Inflammatory macrophage treated with lipopolysaccharide for 4 hours (primary cell): ENCODE measurements at places on chromosomes 7 and 10.

DNA sequence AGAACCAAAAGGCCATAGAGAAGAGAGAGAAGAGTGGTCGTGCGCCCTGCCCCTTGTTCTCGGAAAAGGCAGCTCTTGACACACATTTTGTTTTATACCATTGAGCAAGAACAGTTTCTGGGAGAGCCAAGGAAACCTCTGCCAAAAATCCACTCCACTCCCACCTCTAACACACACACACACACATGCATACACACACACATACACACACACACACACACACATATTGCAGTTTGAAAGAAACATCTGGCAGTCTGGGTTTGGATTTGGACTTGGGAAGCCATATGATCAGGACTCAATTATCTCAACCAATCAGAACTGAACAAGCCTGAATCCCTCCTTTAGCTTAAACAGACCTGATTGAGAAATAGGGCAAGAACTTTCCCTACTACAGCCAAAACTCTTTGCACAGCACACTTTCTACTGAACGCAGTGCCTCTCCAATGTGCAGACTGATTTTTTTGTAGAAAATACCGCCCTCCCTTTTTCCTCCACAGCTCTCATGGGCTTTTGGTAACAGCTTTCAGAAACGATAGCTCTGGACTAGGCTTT is 484.0 kb upstream of the ZWINT start:
- no peak for DNase-seq

DNA sequence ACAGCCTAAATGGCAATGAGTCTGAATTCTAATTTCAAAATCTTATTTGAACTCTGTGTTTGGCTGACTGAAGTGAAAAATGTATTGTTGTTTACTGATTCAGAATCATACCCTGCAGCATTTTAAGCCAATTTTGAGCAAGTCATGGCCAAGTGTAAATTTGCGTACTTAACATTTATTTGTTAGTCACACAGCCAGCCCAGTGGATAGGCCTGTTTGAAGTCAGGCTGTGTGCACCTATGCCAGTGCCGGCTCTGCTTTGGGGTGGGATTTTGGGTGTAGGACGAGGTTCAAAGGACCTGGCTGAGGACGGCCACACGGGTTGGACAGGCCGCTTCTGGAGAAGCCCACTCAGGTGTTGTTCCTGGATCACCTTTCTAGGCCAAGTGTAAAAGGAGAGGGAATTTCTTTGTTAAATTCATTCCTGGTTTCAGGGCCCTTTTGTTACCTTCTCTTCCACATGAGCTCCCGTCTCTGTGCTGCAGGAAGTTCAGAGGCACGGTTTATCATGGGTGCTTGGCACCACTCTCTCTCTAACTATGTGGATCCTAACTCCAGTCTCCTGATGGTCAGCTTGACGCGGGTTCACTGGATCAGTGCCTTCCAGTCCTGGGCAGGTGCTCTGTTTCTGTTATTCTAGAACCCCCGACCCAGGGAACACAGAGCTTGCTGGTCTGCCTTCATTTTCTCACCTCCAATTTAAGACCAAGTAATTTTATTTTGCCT is 84.7 kb downstream of the CCNY start:
- DNase-seq, result no peak

DNA sequence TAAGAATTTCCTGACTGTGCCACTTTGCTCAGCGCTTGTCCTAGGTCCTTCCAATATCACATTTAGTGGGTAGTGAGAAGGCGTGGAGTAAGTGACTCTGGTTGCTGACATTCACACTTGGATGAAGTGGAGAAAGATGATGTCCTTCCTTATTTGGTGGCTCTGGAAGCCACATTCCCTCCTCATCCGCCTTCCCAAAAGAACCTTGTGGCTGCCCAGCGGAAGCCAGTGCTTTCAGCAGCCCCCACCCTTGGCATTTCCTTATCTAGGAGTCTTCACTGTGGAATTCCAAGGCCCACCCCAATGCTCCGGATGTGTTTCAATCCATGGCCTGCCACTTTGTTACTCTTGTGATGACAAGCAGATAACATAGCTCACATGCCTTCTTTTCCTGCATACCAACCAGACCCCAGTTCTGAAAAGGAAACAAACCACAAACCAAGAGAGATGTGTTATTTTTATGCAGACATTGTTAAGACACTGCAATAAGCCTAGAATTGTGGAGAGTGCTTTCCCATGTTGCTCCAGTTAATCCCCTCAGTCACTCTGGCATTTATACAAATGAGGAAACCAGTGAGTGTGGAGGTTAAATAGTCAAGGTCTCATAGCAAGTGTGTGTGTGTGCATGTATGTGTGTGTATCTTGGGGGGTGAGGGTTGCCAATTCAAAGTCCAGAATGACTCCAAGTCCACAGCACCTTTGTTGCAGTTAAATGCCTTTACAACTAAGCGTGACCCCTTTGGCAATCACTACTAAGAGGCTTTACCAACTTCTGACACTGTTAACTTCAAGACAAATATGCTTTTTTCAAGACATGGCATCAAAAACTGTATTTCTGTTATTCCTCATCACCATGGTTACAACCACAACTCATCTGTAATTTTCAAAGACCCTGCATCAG is 10.3 kb upstream of the ANKRD1 start:
- no peak for DNase-seq

DNA sequence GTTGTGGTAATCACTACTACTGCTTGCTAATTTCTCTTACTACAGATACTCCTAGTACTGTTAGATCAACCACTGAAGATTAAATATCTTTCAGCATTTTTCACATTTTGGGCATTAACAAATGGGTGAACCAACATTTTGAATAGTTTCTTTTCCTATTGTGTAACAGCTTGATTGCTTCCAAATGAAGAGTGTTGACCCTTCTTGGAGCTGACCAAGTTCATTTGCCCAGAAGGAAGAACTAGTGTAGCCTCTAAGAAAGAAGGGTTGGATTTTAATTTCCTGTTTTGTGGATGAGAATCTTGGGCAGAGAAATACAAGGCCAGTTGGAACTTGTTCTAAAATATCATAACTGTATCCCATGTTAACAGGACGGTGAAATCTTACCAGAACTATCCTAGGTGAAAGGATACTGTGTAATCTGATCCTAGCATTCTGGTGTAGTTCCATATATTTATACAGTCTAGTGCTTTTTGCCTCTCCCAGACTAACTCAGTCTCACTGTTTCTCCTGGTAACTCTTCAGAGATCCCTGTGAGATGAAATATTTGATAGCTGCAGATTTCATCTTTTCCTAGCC is 37.3 kb downstream of the SND1 start:
- no peak for DNase-seq

- no peak for DNase-seq
Observed at GRCh38 chr10:7915923-7916536, 97.7 kb downstream of the TAF3 start.

DNA sequence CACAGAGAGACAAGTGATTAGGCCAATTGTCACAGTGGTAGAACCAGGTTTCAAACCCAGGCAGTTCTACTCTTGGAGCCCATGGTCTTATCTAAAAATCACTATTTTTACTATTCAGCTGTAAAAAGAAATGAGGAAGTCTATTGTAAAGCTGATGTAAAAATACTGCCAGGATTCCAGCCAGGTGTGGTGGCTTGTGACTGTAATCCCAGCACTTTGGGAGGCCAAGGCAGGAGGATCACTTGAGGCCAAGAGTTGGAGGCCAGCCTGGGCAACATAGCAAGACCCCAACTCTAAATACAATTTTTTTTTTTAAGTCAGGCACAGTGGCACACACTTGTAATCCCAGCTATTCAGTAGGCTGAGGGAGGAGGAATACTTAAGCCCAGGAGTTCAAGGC is 40.4 kb downstream of the HIP1 start:
- no peak for DNase-seq

DNA sequence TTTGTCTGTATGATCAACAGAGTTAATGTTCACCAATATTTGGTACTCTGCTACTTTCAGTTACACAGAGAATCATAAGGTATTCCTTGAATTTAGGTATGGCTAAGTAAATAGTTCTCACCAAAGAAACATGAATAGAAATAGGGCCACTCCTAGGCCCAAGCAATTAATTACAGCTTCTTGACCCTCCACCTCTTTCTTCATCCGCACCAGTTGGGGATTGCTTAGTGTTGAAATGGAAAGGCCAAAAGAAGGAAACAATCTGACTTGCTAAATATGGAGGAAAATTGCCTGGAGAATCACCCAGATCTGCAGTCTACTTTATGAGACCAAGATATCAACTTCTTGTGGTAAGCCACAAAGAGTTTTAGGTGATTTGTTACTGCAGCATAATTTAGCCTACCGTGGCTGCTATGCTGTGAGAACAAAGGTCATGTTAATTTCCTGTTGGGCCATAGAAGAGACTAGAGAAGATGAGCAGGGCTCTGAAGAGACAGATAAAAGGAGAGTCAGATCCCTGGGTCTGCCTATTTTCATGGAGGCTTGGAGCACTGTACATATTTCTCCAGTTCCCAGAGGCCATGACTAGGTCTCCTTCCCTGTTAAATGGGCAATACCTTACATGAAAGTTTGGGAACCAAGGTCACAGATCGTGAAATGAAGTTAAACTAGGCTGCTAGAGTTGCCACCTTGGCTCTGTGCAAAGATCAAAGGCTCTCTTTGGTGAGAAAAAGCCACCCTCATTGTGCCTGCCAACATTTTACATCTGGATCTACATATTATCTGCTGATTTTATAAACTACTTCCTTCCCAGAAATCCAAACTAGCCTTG is 93.3 kb upstream of the GDF10 start:
- DNase-seq, result peak; percentile 4

DNA sequence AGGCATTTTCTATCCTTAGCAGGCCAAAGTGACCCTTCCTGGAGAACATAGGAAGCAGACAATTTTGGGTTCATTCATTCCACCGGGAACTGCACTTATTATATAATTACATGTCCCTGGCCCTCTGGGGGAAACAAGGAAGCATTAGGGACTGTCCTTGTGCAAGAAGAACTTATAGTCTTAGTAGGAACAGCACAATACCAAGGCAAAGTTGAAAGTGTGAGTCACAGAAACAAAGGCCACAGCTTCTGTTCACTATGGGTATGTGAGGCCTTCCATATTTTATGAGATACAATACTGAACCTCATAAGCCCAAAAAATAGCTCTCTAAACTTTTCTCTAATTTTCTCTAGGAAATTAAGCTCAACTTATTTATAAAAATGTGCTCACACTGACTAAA is 18.4 kb upstream of the AKR1B10 start:
- peak; percentile 23 for DNase-seq

- DNase-seq, result peak; percentile 68
Observed at GRCh38 chr10:119750391-119751230, 24.8 kb downstream of the INPP5F start.
